Thymus (tissue), 14 donors: ENCODE measurements at places on chromosomes 3 and 15.

DNA sequence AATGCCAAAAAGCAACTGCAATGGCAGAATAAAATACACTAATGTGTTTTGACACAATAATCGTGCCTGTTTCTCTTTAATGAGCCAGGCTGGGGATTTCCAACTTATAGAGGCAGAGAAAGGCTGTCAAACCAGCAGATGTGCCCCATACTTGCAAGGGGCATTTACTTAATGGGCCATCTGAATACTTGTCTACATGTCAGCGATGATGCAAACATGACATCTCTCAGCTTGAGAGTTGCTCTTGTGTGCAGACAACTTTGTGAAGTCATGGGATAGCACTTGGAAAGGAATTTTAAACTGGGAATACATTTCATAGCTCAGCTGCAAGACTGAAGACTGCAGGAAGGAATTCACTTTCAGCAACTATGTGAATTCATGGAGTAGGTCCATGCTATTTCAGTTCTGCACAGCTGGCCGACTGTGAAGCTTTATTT is 127.4 kb upstream of the ADAMTS9 start:
- H3K27me3 ChIP-seq: no peaks in the 10 kb centered on the region
- no peak overlapping the region for H3K4me3 ChIP-seq
- H3K36me3 ChIP-seq: no peaks in the 10 kb centered on the region
- H3K27ac ChIP-seq: no peak overlapping the region
- peaks cover 8% of the 10 kb centered on the region for H3K4me1 ChIP-seq

DNA sequence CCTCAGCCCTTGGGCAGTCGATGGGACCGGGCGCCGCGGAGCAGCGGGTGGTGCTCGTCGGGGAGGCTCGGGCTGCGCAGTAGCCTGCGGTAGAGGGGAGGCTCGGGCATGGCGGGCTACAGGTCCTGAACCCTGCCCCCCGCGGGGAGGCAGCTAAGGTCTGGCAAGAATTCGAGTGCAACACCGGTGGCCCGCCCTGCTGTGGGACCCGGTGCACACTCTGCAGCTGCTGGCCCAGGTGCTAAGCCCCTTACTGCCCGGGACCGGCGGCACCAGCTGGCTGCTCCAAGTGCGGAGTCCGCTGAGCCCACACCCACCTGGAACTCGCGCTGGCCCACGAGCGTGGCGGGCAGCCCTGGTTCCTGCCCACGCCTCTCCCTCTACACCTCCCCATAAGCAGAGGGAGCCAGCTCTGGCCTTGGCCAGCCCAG is 377.7 kb upstream of the RBMS3 start:
- H3K27ac ChIP-seq: no peak overlapping the region
- H3K4me3 ChIP-seq: no peak overlapping the region
- no peaks in the 10 kb centered on the region for H3K4me1 ChIP-seq
- no peaks in the 10 kb centered on the region for H3K27me3 ChIP-seq
- DNase-seq: no peak

DNA sequence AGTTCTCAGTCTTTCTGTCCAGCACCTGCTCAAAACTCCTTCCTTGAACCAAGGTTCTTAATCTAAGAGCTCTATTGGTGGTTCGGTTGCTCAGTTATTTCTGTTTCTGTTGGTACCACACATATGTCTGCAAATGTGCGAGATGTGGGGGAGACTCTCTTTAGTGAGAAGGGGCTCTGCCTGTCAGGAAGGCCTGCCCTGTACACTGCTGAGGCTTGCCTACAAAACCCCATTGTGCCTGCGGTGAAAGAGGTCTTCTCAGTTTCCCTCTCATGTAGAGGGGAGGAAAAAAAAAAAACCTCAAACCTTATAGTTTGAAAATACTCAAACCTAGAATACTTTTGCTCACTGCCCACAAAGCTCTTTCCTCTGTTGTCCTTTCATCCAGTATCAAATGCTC is 142.4 kb downstream of the CLSTN2 start:
- no peak overlapping the region for H3K27ac ChIP-seq
- no peaks in the 10 kb centered on the region for H3K36me3 ChIP-seq
- no peaks in the 10 kb centered on the region for H3K4me1 ChIP-seq
- no peak overlapping the region for H3K4me3 ChIP-seq

- H3K4me1 ChIP-seq: peaks cover 16% of the 10 kb centered on the region
- no peak for DNase-seq
- H3K27me3 ChIP-seq: no peaks in the 10 kb centered on the region
- H3K27ac ChIP-seq: no peak overlapping the region
- H3K4me3 ChIP-seq: no peak overlapping the region
Observed at GRCh38 chr3:38177181-38177580, 11.8 kb downstream of the OXSR1 start.

DNA sequence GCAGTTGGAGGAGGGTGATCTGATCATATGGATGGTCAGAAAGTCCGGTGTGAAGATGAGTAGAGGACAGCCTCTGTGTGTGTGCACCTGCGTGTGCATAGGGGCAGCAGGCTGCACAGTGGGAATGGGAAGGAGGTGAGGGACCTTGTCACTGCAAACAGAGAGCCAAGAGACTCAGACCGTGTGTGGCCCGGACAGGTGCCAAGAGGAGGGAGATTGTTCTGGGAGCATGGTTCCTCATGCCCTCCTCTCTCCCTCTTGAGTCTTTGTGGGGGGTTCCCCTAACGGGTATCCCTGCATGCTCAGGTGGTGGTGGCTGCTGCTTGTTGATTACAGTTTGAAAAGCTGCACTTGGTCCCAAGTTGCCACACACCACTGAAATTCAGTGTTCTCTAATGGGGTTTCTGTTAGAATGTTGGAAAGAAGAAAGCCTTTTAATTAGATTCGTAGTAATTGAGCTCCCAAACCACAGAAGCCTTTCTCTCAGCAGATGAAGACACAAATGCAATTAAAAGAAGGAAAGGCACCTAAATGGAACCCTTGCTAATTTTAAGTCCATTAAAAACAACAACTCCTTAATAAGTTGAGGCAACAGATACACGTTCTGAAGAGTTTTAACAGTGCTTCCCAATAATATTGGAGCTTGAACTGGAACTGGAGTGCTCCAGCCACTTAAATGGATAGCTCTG is 68.9 kb downstream of the CHRNA7 start:
- no peaks in the 10 kb centered on the region for H3K27me3 ChIP-seq
- no peaks in the 10 kb centered on the region for H3K36me3 ChIP-seq
- H3K4me3 ChIP-seq: no peak overlapping the region
- no peaks in the 10 kb centered on the region for H3K4me1 ChIP-seq
- DNase-seq: no peak
